ENCODE measurements at places on chromosomes 12 and 14.

GRCh38 chr12:120142231-120142877 is 25.8 kb upstream of the RAB35 start:
- DNase-seq = no peak

DNA sequence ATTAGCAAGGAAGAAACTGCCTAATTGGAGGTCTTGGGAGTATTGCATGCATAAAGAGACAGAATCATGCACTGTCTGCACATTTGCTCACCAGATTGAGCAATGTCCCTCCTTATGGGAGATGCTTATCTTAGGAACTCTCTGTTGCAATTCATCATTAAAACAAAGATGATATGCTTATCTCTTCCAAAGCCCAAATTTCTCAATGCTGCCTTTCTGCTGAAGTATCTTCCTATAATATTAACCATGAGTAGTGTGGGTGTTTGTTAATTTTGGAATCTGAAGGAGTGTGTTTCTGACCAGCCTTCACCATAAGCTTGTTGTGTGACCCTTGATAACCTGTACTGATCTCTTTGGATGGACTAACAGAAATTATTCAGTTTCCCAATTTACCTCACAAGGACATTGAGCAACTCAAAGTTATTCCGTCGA is 1257.6 kb upstream of the FLRT2 start:
- peak; percentile 6 for DNase-seq

- peak; percentile 27 for DNase-seq
Measured at GRCh38 chr12:81077686-81078441, at the start of gene ACSS3. Gene ACSS3 (plus strand): TSS chr12:81078079. CDS start chr12:81078121, 42 bp downstream.

DNA sequence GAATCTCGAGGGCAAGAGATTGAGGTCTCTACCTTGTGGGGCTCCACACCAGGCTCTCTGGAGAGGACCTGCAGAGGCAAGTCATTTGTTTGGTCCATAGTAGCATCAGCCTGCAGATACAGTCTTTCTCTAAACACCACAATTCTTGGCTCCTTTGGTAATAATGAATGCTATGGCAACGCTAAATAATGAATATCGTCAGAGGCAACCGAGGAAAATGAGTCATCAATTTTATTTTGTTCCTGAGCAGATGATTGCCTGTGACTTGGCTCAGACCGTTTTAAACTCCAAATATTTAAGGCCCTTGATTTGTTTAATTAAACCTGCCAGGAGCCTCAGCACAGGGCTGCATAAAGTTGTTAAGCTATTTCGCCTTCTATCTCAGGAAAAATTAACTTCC is 924.1 kb upstream of the TMEM132C start:
- peak; percentile 42 for DNase-seq

DNA sequence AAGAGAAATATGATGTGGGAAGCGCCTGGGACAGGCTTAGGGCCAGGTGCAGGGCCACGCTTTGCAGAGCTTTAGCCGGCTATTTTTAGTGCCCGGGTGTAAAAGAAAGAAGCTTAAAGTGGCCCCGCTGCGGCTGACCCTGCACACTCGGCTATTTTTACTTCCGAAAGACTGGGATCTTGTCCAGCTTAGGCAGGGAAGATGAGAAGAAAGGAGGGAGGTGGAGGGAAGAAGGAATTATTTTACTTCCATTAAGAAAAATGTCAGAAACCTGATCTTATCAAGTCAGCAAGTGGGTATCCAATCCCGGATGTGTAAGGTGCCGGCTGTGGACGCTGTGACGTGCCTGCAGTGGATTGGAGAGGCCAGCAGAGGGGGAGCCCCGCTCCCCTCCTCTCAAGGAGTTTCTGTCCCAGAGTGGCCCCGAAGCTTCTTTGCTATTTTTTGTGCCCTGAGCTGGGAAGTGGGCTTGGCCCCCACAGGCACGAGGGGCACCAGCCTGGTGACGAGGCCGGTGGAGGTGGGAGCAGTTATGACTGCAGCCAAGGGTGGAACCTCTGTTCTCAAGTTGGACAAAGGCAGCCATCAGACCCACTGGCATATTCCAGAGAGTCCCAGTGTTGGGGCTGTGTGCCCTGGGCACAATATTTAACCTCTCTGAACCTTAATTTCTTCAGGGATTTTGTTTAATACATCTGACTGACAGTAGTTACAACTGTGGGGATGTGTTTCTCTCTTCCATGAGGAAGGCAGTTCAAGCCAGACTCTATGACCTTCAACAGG is 97.7 kb downstream of the ESRRB start:
- DNase-seq = peak; percentile 16

DNA sequence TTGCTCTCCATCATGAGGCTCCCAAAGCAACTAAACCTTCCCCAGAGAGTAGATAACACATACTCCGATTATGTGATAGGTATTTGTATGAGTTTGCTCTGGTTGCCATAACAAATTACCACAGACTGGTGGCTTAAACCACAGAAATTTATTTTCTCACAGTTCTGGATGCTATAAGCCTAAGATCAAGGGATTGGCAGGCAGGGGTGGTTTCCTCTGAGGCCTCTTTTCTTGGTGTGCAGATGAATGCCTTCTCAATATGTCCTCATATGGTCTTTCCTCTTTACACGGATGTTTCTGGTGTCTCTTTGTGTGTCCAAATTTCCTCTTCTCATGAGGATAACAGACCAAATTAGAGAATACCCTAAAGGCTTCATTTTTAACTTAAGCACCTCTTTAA is 285.8 kb upstream of the GRIP1 start:
- no peak for DNase-seq

DNA sequence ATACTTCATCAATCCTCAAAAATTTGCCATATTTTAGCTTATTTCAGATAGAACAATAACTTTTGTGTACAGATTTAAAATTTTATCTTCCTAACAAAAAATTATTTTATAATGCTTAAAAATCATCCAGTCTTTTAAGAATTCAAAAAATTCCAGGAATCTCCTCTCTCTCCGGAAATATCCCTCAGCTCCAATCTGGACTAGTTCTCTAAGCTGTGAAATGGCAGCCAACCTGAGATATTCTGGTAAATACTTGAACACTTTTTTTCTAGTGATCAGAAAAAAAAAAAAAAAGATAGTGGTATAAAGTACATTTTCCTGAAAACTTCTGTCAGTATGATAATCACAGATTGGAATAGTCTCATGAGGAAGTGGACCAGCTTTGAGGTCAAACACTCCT is 57.6 kb downstream of the SSPN start:
- DNase-seq = peak; percentile 46

GRCh38 chr14:23069413-23069806 is 12.1 kb upstream of the CDH24 start:
- no peak for DNase-seq

DNA sequence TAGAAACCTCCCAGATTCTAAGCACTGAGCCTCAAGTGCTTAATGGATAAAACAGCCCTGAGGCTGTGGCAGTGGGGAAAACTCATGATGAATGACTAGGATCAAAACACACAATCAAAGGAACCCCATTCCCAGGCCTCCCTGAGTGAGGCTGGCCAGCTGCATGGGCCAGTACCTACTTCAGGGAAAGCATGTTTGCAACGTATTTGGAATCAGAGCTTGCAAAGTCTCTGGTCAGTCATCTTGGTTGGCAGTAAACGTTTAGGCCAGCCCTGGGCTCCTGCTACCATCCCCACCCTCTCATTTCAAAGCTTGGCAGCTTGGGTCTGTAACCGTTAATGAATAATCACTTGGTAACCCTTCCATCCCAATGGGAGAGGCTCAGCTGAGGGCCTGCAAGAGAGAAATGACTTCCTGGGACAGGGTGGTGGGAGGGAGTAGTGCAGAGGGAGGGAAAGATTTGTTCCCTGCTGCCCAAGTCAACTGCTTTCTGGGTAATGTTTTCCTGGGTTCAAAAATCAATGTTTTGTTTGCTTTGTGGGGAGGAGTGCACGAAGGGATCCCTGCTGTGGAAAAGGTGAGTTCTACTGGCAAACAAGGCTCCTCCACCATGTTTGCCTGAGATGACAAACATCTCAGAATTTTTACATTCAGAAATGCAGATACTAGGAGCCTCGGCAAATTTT is 2.0 kb upstream of the RNASE8 start:
- no peak for DNase-seq

GRCh38 chr14:81936902-81937301 is 403.2 kb upstream of the SEL1L start:
- no peak for DNase-seq

GRCh38 chr14:29353513-29353912 is 574.1 kb downstream of the PRKD1 start:
- DNase-seq = no peak

DNA sequence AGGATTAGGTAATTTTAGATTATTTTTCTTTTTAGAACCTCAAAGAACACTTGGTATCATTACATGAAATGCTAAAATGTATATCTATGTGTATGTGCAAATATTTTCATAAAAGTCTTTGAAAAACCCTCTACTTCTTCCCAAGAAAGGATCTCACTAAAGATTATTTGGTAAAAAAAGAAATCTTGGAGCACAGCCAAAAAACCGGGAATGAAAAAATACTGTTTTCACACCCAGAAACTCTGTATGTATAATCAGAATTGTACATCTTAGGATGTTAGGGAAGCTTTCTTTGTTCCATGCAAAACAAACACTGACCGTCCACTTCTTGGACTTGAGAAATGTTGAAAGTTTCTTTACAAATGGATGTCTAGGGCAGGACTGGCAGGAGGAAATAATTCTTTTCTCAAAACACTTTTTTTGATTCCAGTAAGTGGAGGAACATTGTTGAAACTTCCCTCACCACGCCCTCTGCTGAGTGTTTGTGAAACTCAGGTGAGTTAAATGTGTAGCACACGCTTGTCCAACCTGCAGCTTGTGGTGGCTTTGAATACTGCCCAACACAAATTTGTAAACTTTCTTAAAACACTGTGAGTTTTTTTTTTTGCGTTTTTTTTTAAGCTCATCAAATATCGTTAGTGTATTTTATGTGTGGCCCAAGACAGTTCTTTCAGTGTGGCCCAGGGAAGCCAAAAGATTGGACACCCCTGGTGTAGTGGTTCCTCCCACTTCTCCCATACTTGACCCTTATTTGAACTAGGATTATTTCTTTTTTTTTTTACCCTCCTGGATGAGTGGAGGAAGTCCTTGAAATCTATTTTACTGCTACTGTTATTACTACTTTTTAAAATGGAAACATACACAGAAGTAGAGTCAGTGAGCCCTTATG is 26.6 kb downstream of the FBXO34 start:
- DNase-seq = no peak

GRCh38 chr12:125988545-125988944 is 923.3 kb downstream of the AACS start:
- DNase-seq = no peak

DNA sequence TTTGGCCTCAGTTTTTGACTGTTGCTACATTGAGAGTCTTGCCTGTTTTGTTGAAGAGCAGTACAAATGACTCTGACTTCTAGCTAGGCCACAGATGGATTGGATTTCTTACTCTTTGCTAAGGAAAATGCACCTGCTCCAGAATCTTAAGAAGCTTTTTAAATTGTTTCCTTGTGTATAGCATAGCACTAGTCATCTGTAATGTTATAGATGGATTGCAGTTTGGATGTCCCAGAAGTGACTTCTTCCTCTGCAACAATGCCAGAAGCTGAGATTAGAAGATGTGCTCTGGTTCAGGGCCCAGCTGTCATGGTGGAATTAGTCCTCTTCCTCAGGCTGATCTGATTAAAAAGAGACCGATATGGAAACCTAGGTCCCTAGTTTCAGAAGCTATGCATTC is 67.9 kb downstream of the DAAM1 start:
- DNase-seq = peak; percentile 32

DNA sequence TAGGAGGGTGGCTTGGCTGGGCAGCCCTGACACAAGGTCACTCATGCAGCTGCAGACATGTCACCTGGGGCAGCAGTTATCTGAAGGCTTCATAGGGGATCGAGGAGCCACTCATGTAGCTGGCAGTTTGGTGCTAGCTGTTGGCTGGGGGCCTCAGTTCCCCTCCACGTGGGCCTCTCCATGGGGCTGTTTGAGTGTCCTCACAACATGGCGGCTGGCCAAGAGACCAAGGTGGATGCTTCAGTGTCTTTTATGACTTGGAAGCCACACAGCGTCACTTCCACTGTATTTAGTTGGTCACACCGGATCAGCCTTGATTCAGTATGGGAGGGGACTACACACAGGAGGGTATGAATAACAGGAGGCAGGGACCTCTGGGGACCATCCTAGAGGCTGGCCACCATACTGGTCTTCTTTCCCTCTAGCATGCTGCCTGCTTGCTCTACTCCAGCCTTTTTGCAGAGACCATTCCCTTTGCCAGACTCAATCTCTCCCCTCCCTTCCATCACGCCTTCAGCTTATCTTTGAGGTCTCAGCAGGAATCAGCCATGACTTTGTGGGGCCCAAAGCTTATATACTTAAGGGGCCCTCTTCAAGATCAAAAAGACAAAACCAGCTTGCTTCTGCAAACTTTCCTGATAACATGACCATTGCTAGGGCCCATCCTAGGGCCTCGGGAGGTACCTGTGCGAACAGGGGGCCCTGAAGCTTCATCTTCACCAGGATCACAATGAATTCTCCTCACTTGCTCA is 53.4 kb downstream of the RPH3A start:
- no peak for DNase-seq

Measured in fibroblast of the aortic adventitia (primary cell).